Naive B cell (primary cell): ENCODE measurements at places on chromosomes 11 and 22.
A peak's percentile ranks its signal among the peaks of the same experiment; 100 is the strongest.

GRCh38 chr11:115964091-115964490 lies 459.9 kb upstream of the CADM1 start:
- no peak for DNase-seq

DNA sequence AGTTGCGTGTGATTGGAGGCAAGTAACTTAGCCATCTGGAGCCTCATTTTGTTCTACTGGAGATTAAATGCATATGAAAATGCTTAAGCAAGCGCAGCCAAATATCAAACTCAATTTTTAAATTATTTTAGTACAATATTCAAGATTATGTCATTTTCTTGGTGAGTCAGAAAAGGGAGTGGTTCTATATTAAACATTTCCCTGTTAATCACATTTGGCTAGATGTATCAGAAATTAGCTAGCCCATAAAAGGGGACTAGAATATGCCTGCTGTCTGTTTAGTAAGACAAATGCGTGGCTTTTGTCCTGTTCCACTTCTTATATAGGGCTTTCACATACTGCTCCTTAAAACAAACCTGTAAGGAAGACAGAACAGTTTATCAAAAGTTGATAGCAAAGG lies 35.0 kb upstream of the BMAL1 start:
- DNase-seq, result no peak

DNA sequence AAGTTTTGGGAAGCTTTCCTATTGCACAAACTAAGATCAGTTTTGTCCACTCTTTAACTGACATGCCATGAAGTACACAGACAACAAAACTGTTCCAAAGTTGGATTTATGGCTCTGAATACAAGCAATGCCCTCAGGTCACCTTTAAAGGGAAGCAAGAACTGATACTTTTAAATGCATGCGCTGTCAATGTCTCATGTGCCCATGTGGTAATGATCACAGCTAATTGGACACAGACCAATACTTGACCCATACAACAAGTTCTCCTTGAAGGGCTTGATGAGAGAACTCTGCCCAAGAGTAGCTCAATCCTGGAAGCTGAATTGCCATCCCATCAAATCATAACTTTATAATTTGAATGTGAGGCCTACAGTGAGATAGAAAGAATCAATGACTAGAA lies 624.9 kb downstream of the ETS1 start:
- DNase-seq, result no peak

GRCh38 chr22:44057401-44057987 lies 33.4 kb downstream of the PARVB start:
- no peak for DNase-seq

- DNase-seq, result no peak
Measured at GRCh38 chr11:27281740-27282590, 81.0 kb downstream of the CCDC34 start.

DNA sequence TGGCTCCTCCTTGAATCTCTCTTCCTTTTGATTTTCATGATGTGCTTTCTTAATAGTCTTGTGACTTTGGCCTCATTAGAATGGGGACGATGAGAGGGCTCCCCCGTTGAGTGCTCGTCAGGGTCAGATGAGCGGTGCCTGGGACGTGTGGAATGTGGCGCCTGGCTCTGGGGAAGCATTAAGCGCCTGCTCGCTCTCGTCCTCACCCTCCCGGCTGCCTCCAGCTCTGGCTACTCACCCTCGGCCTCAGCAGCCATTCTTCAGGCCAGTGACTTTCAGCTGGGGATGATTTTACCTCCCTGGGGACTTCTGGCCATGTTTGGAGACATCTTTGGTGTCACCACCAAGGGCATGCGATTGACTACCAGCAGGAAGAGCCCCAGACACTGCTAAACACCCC lies 69.7 kb downstream of the RPS6KA4 start:
- DNase-seq, result no peak

DNA sequence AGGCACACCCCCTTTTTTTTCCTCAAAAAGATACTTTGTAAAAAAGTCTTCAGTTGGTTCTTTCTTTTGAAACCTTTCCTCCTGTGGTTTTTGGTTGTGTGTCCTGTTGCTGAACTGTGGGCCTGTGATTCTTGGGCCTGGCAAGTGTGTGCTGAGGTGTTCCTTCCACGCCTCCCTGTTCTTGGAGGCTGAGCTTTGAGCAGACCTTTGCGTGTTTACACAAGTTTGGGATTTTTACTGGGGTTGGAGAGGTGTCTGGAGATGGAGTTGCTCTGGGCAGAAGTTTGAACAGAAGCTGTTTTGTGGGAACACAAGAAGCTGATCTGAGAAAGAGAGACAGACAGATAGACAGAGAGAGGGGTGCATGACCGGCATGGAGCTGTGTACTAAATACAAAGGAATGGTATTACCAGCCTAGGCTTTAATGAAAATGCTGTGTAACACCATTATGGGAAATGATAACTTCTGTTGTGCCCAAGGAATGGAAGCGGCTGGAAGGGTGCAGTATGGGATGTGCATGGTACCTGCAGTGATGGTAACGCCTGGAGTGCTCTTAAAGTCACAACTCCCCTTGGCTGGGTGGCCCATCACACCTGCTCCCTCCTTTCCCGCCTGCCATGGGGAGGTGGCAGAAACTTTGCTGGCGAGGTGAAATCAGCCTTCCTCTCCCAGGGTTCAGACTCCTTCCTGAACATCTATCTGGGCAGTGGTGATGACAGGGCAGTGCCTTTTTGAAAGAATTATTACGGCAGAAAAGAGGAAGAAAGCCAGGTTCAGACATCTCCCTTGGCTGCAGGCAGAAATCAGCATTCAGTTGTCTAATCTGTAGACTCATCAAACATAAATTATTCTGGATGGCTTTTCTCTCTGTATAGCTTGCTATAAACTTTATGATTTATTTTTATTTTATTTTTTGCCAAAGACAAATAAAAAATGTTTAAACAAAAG lies 70.4 kb downstream of the LDLRAD3 start:
- no peak for DNase-seq

DNA sequence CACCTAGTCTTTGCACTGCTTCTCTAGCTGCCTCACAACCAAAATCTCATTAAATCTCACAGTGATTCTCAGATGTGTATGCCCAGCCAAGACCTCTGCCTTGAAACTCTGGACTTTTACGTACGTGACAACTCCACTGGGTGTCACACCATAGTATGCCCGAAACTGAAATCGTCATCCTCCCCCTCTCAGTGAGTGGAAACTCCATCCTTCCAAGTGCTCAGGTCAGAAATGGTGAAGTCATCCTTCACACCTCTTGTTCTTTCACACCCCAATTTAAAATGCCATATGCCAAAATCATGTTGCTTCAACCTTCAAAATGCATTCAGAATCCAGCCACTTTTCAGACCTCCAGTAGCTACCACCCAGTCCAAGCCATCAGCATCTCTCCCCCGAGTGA lies 42.5 kb downstream of the SFI1 start:
- no peak for DNase-seq

DNA sequence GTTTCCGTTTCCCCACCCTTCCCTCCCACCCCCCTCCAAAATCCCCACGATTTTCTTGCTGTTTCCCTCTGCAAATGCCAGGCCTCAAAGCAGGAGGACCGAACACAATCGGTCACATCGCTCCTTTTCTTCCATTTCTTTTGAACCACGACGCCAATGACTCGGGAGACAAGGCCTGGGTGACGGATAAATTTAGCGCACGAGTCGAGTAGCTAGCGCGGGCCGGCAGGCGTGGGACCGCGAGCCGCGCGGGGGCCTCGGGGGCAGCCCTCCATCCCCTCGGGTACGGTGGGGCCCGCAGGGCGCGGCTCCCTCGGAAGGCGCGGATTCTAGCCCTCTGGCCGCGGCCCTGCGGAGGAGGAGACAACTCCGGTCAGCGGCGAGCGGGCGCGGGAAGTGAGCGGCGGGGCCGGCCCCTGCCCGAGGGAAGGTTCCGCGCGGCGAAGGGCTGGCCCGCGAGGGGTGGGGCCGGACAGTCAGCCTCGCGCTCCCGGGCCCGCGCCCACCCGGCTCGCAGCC lies 414 bp downstream of the JOSD1 start:
- DNase-seq, result no peak

DNA sequence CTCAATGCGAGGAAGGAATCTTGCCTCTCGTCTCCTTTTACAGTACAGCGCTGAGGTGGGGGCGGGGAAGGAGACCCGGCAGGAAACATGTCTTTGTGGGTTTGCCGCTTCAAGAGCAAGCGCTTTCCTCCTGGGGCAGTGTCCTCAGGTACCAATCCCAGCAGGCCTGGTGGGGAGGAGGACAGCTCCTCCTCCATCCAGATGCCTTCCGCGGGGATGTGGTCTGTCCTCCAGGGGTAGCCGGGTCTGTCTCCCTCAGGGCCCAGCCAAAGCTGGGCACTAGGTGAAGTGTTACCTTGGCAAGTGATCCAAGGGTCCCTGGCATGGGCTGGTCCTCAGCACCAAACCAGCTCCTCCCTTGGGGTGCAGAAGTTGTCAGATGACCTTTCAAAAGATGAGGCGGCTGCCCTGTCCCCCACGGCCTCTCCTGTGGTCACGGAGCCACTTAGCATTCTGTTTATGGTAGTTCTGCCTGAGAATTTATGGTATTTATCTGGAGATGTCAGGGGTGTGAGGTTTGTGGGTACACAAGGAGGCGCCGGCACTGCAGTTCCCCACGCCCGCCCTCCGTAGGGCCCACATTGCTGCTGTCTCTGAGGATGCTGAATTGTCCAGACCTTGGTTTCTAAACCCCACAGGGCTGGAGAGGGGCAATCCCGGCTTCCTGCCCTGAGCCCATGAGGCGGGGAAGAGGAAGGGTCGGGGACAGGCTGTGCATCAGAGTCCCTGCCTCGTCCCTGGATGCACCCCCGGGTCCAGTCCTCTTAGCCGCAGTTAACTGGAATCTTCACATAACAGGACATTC lies 93.5 kb upstream of the ANO1 start:
- no peak for DNase-seq

- DNase-seq, result peak; percentile 64
Measured at GRCh38 chr22:46777609-46777970, 15.1 kb downstream of the TBC1D22A start.

- no peak for DNase-seq
Measured at GRCh38 chr11:72225411-72225951, 914 bp downstream of the INPPL1 start.

DNA sequence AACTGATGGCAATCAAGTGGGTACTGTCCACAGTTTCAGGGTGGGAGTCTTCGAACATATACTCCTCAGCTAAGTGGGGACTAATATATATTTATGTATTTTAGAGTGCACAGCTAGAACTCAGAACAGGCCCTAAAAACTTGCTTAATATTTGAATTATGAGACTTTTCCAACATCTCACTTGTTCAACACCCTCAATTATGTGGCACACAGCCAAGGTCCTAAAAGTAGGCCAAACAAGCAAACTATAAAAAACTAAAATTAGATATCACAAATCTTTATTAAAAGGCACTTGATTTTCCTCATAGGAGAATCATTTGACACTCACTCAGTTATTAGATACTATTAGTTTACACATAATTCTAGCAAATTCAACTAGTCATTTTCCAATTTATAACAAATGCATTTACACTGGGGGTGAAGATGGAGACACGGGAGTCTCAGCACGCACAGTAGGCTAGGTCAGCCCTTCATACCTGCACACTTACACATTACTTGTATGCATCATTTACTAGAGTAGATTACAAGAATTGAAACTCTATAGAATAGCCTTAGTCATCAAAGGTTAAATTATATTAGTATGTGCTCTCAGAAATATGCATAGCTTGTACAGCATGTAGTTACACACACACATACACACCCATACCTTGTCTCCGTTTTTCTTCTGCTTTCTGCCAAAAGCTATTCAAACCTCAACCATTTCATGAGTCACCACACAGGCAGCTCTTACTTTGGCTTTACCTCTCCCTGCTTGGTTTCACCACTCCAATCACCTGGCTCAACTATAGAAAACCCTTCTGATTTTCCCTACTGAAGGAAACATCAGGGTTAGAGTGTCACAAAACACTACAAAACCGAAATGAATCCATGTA lies 171.5 kb downstream of the SBF2 start:
- DNase-seq, result no peak

GRCh38 chr11:70517203-70517602 lies 118.9 kb downstream of the CTTN start:
- no peak for DNase-seq

DNA sequence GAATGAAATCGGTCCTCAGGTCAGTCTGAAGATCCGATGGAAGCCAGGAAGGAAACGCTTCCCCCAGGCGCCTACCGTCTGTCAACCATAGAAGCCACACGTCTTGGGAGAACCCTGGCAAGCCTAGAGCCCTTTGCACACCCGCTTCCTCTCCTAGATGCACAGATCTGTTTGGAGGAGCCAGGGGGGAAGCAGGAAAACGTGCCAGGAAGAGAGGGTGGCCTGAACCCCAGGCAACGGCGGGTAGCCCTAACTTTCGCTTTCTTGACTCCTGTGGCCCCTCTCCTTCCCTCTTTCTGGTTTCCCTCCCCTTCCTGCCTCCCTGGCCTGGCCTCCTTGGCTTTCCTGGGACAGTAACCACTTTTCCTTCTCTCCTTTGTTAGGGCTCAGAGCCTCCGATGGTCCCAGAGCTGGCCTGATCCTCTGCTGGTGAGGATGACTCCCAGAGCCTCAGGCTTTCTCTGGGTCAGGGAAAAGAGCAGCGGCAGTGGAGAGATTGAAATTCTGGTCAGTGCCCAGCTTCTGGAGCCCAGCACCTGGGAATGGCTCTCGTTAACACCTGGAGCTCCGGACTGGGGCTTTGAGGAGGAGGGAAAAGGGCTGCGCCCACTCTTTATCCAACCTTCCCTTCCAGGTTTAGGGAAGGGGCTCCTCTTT lies 2.1 kb downstream of the FXYD6 start:
- no peak for DNase-seq

DNA sequence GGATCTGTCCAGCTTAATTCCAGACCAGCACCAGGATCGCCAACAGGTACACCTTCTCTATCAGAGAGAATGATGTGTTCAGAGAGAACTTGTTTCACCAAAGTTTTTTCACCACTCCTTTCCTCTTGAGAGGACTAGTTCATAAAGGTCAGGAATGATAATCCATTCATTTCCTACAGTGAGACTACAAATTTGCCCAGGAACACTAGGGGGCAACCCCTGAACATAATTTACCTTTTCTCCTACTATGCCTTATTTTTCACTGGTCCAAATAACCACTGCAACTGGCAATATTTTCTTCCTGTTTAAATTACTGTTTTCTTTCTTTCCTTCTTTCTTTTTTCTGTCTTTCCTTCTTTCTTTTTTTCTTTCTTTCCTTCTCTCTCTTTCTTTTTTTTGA lies 22.5 kb downstream of the CAVIN3 start:
- DNase-seq, result no peak
